ENCODE measurements at places on chromosomes 11 and 22.
A peak's percentile ranks its signal among the peaks of the same experiment; 100 is the strongest.

- no peak for DNase-seq
Observed at GRCh38 chr11:107691000-107691750, 20.7 kb downstream of the SLN start.

GRCh38 chr22:25930788-25931310, 188.9 kb downstream of the MYO18B start:
- DNase-seq = no peak

- no peak for DNase-seq
Observed at GRCh38 chr11:87942786-87943185, 232.5 kb downstream of the RAB38 start.

DNA sequence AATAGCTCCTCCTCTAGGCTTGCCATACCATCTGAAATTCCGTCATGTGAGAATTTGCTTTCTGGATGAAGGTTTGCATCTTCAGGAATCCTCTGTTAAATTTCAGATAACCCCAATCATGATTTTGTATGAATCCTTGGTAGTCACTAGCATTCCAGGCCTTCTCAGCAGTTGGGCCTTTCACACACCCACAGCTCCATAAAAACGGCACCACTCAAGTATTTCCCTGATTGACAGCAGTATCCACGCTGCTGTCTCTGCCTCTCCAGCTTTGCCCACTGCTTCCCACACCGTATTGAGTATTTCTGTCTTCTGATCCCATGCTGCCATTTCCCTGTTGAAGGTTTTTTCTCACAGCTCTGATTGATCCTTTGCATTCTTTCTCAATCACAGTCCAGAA, 208.7 kb upstream of the NCAM1 start:
- no peak for DNase-seq

GRCh38 chr11:116079580-116079979, 575.4 kb upstream of the CADM1 start:
- DNase-seq = no peak

DNA sequence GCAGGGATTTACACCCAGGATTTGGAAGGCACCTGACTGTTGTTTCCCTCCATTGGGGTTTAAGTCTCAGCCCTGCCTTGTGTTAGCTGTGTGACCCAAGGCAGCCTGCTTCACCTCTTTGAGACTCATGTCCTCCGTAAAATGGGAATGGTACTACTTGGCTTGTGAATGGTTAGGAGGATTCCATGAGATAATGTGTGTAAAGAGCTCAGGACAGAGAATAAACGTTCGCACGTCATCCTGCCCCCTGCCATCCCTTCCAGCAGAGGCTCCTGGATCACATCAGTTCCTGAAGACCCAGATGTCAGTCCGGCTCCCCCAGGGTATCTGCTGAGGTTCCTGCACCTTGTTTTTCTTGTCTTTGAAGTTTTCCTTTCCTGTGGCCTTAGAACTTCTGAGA, 16.8 kb upstream of the ACCSL start:
- no peak for DNase-seq

- peak; percentile 40 for DNase-seq
Observed at GRCh38 chr11:45083544-45084087, 62.8 kb upstream of the PRDM11 start.

- no peak for DNase-seq
Observed at GRCh38 chr11:40281052-40281580, 1178.3 kb downstream of the LRRC4C start.

- no peak for DNase-seq
Observed at GRCh38 chr11:1077033-1077416, 2.4 kb downstream of the MUC2 start.

DNA sequence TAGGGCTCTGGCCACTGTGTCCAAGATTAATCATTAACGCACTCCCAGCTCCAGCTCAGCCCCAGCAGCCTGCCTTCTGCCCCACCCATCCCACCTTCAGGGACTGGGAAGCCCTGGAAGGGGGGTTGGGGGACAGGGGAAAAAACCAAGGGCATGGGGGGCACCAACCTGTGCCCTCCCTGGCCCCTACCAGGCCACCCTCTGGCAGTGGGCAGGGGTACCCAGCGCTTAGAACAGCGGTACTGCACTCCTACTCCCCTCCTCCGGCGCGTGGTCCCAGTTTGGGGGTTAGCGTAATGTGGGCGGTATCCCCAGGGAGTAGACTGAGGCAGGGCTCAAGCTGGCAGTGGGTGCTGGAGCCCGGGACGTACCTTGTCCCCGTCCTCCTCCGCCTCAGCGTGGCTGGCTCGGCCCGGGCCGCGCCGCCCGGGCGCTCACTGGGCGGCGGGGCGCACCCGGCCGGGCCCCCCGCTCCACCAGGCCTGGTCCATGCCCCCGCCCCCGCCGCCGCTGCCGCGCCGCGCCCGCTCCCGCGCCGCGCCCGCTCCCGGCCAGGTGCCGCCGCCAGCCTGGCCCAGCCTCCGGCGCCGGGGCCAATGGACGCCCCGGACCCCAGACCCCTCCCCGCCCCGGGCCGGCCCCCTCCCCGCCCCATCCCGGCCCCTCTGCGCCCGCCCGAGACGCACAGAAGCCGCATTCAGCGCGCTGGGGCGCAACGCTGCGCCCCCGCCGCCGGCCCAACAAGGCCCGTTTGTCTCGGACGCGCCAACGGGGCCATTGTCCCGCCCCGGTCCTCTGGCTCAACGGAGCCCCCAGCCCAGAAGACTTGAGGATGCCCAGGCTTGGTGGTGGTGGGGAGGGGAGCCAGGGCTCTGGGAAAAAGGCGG, at the start of gene GAL3ST1:
Gene GAL3ST1, minus strand, starts transcription at position 571 of the 887 bp plus-strand sequence. CDS start 17,273 bp downstream, outside the sequence.
- DNase-seq = peak; percentile 80

- no peak for DNase-seq
Observed at GRCh38 chr22:37406441-37407235, 20.6 kb downstream of the ELFN2 start.

All from colonic mucosa (tissue), 4 donors.